ENCODE measurements at places on chromosomes 11 and 22.

DNA sequence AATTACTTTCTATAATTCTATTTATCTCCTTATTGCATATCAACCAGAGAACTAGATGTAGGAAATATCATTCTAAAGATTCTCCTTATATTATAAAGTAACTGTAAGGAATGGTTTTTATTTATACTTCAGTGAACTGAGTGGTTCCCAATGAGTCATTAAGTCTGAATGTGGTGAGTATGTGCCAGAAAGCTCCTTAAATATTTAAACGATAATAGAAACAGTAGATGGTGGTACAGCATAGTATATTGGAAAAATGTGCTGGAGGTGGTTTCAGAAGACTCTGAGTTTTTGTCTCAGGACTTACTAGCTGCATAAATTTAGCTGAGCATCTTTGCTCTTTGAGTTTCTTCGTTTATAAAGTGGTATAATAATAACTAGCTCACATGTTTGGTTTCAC, 653.5 kb downstream of the FAM181B start:
- DNase-seq: no peak

GRCh38 chr11:123020968-123021367, 39.3 kb upstream of the BSX start:
- peak; percentile 35 for DNase-seq

GRCh38 chr22:31105282-31105929, 2.0 kb downstream of the SELENOM start:
- DNase-seq: no peak

DNA sequence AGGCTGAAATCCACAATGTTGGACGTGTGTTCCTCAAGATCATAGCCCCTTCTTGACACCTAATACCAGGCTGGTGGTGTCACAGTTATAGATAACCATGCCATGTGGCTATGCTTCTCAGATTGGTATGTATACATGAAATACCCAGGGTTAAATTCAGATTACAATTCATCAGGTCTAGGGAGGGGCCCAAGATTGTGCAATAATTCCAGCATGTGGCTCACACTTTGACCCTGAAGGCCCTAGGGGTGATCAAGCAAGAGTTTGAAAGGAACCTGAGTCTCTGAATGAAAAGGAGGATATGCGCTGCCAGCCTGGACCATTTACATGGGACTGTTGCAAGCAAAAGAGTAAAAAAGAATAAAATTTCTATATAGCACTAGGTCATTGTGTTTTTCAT, 7.4 kb downstream of the OR4C6 start:
- no peak for DNase-seq

GRCh38 chr11:118628861-118629549, 21.6 kb downstream of the PHLDB1 start:
- peak; percentile 86 for DNase-seq

DNA sequence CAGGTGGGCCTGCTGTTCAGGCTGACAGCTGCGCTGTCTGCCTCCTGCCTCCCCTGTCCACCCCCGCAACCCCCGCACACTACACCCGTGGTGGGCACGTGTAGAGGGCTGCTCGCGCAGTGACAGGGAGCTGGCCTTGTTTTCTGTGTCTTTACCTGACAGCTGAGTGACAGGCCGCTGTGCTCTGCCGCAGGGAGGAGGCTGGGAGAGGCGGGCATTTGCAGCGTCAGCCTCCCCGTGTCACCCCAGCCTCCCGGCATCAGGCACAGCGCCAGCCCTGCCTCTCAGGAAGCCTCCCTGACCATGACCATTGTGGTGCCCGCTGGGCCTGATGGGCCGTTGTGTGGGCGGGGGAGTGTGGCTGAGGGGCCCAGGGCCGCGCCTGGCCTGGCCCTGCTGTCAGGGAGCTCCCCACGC, 32.0 kb upstream of the RELT start:
- peak; percentile 35 for DNase-seq

DNA sequence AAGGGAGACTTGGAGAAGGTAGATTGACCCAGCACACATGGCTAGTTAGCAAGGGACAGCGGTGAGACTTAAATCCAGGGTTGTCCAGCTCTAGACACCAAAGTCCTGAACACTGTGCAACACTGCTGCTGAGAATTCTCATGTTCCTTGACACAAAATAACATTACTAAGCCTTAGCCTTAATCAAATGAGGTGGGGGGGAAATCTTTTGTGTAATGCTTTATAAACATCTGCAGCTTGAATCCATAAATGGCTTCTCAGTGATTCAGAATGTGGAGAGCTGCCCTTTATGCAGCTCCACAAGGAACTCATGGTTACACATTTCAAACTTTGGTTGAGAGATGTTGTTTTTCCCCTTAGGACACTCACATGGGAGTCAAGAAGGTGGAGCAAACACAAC, 80.0 kb downstream of the CD44 start:
- DNase-seq: no peak

DNA sequence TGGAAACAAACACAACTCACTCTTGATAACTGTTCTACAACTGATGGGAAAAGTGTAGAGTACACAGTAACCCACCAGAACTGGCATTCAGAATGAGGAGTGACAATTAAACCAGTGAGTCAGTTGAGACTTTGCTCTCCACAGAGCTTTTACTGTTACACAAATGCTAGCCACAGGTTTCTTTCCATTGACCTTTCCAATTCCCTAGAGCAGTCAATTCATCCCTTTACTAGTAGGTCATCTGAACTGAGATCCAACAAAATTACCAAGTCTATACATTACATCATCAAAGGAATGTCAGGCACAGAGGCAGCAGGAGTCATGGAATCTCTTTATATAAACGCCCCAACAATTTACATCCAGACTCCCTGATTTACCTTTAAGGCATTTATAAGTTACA, 65.9 kb downstream of the PHF21A start:
- no peak for DNase-seq

- DNase-seq: peak; percentile 93
Observed at GRCh38 chr22:20243537-20244249, 24.4 kb downstream of the RTN4R start.

- no peak for DNase-seq
Observed at GRCh38 chr22:50276143-50276542, 6.0 kb upstream of the MAPK11 start.

DNA sequence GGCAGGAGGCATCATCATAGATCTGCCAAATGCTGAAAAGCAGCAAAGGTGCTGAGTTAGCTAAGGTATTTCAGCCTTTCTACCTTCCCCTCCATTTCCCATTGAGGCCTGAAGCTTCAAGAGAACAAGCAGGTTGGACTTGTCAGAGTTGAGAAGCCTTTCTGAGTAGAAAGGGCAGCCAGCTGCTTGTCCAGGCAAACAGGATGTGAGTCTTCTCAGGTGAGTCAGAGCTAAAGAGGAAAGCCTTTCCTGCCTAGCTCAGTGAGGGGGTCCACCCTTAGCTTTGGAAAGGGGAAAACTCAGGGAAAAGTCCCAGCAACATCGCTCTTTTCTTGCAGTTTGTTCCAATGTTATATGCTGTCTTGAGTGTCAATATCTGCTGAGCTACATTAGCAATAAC, 13.2 kb upstream of the MPZL2 start:
- no peak for DNase-seq

- DNase-seq: no peak
Observed at GRCh38 chr11:105092256-105093239, 47.0 kb downstream of the CARD18 start.

DNA sequence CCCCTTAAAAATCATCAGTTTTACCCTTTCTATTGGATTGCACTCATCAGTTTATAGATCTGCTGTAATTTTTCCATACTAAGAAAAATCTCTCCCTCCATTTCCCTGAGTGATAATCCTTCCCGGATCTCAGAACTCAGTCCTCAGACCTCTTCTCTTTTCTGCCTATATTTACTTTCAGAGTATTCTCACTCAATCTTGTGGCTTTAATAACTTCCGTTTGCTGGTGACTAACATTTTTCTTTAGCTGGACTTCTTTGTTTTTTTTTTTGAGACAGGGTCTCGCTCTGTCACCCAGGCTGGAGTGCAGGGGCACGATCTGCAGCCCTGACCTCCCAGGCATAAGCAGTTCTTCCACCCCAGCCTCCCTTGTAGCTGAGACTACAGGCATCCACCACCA, 10.4 kb downstream of the ATXN10 start:
- no peak for DNase-seq

DNA sequence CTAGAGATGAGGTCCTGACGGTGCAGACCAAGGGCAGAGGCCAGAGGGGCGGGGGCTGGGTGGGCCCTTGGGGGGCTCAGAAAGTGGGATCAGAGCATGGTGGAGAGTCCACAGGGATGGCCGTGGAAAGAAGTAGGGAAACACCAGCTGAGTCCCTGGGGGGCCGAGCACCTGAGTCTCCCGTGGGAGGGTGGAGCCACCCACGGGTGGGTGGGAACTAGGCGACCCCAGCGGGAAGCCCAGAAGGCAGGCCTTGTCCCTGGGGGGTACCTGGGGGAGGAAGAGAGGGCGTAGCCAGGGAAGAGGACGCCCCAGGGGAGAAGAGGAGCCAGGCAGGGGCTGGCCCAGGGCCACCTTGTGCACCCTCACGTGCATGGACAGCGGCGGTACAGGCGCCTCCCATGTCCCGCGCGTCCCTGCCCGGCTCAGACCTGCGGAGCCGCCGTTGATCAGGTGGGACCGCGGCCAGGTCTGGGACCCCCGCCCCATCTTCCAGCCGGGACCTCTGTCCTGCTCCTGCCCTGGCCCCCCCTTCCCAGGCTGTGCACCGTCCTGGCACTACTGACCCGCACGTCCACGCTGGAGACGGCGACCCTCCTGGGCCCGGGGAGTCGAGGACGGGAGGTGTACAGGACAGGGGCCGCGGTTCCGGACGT, 10.2 kb downstream of the CRELD2 start:
- no peak for DNase-seq

DNA sequence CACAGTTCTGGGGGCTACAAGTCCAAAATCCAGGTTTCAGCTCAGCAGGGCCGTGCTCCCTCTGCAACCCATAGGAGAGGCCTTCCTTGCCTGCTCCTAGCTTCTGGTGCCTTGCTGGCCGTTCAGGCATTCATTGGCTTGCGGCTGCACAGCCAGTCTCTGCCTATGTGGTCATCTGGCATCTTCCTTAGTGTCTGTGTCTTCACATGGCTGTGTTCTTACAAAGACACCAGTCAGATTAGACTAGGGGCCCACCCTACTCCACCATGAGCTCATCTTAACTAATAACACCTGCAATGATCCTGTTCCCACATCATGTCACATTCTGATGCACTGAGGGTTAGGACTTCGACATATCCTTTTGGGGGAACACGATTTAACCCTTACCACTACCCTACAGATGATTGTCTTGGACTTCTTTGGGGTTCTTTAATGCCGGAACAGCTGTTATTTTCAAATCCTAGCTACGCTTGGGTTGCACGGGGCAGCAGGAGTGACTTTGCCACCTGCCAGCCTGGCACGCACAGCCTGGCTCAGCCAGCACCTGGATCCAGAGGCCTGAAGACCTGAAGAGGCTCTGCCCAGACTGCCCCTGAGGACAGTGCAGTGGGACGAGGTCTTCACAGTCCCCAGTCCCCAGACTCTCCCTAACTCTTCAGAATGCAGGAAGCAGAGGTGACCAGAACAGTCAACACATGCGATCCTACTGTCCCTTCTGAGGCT, 7.7 kb upstream of the NEAT1 start:
- no peak for DNase-seq

DNA sequence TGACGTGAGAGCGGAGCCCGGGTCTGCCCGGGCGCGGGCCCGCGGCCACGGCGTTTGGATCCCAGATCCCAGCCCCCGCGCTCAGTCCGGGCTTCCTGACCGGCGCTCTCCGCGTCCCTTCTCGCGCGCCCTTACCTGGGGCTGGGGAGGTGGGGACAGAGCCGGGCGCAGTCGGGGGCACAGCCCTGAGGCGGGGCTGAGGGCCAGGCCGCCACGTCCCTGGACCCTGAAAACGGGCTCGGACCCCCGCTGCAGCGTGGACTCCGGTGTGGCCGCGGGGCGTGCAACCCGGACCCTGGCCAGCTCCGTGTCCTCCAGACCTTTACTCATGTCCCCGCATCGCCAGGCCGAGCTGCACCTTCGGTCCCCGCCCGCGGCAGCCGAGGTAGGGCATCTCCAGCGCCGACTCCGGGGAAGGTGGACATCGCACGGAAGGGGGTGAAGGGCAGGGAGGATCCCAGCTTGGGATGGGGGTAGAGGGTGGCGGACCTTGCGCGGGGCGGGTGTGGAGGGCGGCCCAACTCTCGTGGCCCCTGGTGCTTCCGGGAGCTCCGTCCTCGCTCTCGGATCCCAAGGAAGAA, 9.9 kb upstream of the AIFM3 start:
- no peak for DNase-seq

- peak; percentile 4 for DNase-seq
Observed at GRCh38 chr22:49642331-49642730, 185.3 kb downstream of the BRD1 start.

DNA sequence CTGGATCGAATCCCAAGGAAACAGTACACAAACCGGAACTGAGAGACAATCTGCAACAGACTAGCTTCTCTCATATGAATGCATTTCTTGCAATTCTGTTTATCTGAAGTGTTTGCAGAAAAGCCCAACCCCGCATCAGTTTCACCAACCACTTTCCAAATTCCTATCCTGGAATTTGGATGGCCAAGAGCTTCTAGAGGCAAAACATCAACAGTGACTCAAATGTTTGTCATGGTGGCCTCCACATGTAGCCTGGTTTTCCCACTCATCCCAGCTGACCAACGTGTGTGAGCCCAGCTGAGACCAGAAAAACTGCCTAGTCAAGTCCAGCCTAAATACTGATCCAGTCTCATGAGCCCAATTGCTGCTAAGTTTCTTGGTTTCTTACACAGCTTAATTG, 8.3 kb upstream of the MIEF1 start:
- no peak for DNase-seq

- no peak for DNase-seq
Observed at GRCh38 chr11:120545813-120546212, 34.3 kb downstream of the GRIK4 start.

- DNase-seq: no peak
Observed at GRCh38 chr22:31626427-31627150, 35.4 kb downstream of the PISD start.

GRCh38 chr11:71212871-71213559, 39.4 kb downstream of the SHANK2 start:
- DNase-seq: peak; percentile 95
